Stomach (tissue), 19 donors: ENCODE measurements at places on chromosomes 6 and 20. TPM values are rescaled to one million over a fixed set of nuclear protein-coding genes. Genes with fewer than 3 reads are reported as not detected.

PCK1 gene
- total RNA-seq, result 0.58 TPM

- DNase-seq, result peak; percentile 20
Observed at GRCh38 chr20:17083738-17084137, 143.1 kb upstream of the PCSK2 start.

CST4 gene
- not detected for total RNA-seq

FAM162B gene
- total RNA-seq, result 7.7 TPM

DNA sequence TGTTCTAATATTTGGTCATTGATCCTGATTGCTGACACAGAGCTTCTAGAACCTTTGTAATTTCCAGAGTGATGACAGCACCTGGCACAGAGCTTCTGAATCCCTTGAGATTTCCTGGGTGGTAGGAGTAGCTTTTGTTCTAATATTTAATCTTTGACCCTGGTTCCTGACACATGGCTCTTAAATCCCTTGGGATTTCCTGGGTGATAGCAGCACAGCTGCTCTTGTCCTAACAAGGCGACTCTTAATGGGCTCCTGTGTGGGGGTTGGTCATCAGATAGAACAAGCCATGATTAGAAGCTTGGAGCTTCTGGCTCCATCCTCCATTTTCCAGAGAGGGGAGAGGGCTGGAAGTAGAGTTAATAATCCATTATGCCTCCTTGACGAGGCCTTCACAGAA, 18.4 kb downstream of the GMPR start:
- no peak for DNase-seq

GRCh38 chr20:44031781-44032582, 117.3 kb downstream of the TOX2 start:
- DNase-seq, result no peak

GRCh38 chr20:5734602-5735001, 15.6 kb upstream of the SHLD1 start:
- no peak for DNase-seq

GRCh38 chr6:86715676-86716075, 221.7 kb upstream of the HTR1E start:
- DNase-seq, result no peak

BMP5 gene
- total RNA-seq, result not detected

- no peak for DNase-seq
Observed at GRCh38 chr20:36236786-36237121, 476 bp downstream of the AAR2 start.

DNA sequence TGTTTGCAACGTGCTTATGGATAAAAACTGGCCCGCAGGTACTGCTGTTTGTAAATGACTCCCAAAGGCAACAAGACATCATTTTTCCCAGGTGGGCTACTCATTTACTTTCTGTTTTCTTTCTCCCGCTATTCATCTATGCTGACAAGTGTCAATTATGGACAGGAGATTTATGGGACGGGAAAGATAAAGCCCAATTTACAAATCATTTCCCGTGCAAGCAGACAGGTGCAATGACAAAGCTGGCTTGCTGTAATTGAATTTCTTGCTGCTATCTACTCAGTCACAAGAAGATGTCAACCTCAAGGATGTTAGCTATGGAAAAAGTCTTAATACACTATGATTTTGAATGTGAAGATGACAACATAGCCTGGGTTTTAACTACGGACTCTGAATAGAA, 125.5 kb downstream of the EPHA7 start:
- DNase-seq, result no peak

- DNase-seq, result no peak
Observed at GRCh38 chr6:116364321-116364720, 6.4 kb upstream of the DSE start.

DNA sequence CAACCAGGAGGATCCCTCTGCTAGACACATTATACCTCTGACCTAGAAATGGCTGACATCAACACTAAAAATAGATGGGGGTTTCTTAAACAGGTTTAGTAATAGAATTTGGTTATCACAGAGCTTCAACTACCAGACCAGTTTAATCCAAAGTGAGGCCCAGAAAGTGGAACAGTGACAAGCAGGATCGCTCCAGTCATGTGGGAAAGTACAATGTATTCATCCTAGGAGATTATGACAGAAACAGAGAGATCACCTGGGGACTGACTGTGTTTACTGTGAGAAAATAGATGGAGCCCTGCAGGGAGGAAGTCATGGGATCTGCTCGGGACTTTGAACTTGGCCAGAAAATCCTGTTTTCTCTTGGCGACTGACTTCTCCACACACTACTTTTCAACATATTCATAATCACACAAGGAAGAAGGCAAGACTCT, 238.7 kb upstream of the SOX4 start:
- no peak for DNase-seq

LY6G6D gene
- not detected for total RNA-seq

DNA sequence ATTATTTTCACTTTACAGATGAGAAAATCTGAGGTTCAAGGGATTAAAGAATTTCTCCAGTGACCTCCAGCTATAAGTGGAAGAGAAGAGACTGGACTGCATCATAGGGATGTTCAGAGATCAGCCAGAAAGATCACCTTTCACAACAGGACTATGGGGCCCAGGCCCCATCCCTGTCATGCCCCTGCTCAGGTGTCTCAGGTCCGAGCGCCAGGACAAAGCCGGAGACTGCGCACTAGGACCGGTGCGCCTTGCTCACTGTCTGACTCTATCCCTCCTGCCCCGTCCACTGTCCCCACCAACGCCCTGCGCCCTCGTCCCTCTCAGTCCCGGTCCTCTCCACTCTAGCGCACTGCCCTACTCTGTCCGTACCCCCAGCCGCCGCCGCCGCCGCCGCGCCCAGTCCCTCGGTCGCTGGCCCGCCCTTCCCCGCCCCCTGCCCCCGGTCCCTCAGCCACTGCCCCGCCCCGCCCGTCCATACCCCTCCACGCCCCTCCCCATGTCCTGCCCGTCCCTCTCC, 521 bp upstream of the RAD21L1 start:
- DNase-seq, result no peak

LGSN gene
- not detected for total RNA-seq

DNA sequence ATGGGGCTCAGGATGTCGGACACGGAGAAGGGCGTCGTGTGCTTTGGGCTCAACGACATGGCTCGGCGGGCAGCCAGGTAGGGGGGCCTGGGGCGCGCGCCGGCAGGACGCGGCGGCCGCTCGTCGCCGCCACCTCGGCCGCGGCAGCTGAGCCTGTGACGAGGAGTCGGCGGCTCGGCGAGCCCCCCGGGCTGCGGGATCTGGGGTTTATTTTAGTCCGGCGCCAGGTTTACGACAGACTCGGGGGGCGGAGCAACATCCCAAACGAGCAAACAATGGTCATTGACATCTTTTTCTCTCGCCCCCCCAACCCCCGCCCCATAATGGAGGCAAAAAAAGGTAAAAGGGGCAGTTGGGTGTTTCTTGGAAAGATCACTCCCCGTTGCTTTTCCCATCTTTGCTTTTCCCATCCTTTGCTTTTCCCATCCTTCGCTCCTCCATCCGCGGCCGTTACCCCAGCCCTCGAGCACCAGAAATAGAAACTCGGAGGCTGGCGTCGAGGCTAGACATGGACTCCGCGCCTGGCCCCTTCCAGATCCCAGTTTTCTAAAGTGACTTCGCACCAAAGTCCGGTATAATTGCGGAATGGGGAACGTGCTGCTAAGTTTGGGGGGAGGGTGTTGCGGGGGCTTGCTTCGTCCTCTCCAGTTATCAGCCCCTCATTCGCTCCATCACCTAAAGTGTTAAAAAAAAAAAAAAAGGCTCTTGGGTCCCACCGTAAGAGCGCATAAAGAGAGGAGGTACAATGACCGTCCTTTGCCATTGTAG, at the start of gene NKX2-4:
NKX2-4 (minus strand) TSS at position 186 of the 768 bp plus-strand sequence; CDS start at position 59, 127 bp downstream.
- DNase-seq, result no peak

IMPG1 gene
- total RNA-seq, result not detected

ULBP1 gene
- not detected for total RNA-seq

- no peak for DNase-seq
Observed at GRCh38 chr6:141152951-141153350, 979.8 kb upstream of the GJE1 start.

- no peak for DNase-seq
Observed at GRCh38 chr20:16848061-16848460, 99.9 kb downstream of the OTOR start.

TRMT11 gene
- 124 TPM for total RNA-seq

SIGLEC1 gene
- 9.1 TPM for total RNA-seq

DNA sequence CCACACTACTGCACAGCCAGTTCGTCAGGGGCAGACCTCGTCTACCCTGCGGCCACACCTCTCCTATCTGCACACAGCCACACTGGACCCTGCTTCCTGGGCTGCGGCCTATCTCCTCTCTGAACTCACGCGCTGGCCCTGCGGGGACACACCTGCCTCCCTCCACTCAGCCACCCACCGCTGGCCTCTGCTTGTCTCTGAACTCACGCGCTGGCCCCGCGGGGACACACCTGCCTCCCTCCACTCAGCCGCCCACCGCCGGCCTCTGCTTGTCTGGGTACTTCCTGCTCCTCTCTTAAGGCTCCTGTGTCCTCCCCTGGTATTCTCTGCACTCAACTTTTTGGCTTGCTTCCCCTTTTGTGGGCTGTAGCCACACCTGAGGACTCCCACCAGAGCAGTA, 52.3 kb downstream of the HUS1B start:
- DNase-seq, result no peak

TRIM38 gene
- 7.8 TPM for total RNA-seq

DNA sequence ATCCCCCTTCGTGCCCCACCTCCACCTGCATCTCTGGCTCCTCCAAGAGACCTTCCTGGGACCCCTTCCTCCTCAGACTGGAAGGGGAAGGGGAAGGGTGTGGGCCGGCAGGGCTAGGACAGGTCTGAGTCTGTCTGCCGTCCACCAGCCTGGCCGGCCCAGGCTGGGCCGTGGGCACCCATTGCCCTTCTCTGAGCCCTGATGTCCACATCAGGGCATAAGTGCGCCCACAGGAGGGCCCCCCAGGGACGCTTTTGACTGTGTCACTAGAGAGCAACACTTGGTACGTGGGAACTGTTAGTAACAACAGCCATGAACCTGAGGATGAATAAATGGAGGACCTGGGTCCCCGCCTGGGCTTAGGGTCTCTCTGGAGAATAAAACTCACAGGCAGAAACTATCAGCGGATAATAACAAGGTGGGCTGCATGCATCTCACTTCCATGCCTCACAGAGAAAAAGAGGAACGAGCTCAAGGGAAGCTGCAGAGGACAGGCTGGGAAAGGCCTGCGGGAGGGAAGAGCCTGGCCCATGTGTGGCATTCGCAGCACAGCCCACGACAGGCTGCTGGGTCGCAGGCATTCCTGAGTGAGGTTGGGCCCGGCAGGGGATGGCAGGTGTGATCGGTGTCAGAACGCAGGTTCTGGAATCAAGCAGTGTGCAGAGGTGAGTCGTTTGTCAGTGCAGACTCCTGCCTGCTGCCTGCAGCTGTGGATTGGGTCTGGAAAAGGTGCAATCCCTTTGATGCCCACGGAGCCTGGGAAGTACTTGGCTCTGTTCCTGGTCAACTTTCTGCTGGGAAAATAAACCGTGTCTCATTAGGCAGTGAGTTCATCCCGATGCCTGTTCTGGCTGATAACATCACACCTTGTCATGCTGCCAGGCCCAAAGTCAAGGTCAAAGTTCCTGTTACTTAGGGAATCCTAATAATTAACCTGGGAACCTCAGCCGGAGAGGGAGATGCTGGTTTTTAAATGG, 60.9 kb downstream of the BCAS4 start:
- DNase-seq, result peak; percentile 50

PROKR2 gene
- not detected for total RNA-seq

GRCh38 chr6:25112322-25112773, 166.8 kb upstream of the CARMIL1 start:
- no peak for DNase-seq

TTK gene
- total RNA-seq, result not detected

CEP250 gene
- total RNA-seq, result 2.9 TPM

GRCh38 chr20:48986899-48987298, 59.2 kb upstream of the CSE1L start:
- DNase-seq, result peak; percentile 31

PTGIS gene
- total RNA-seq, result 8.4 TPM

DNA sequence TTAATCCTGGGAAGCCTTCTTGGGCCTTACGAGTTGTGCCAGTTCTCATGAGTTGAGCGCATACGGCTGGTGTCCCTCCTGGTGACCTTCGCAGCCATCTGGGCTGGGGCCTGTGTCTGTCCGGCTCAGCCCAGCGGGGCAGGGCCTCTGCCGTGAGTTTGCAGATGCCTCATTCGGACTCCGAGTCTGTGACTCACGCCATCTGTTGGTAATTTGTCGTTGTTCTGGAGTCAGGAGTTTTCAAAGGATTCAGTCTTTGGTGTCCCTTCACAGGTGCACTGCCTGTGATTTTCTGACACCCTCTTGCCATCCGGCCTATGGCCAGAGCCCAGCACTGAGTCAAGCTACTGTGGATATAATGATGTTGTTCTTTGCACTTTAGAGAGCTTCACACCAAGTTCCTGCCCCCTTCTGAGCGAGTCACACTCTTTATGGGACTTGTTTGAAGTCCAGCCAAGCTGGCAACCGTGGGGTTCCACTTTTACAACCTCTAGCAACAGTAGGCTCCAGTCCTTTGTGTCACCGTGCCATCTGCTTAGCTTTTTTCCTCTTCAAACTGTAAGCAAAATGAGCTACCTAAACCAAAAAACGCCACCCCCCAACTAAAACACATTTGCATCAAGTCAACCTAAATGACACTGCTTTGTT, 175.6 kb downstream of the AIG1 start:
- DNase-seq, result no peak

MEI4 gene
- total RNA-seq, result not detected

- DNase-seq, result peak; percentile 49
Observed at GRCh38 chr6:166955121-166955864, 1.1 kb downstream of the RNASET2 start.

DNA sequence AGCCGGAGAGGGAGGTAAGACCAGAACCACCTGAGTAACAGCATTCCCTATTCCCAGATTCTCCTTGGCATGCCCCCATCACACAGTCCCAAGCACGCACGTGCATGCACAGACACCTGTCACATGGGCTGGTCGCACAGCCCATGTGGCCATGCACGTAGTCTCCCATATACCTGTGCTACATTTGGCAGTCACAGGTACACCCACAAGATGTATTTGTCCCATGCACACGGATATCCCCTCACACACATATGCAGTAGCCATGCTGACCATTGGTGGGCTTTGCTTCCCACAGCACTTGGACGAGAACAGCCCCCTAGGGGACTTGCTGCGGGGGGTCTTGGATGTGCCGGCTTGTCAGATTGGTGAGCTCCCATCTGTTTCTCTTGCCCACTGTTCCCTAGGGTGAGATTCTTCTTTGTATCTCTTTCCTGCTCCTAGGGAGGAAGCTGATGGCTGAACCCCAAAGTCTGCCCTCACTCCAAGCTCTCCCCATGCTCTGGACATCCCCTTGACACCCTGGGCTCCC, 31.9 kb downstream of the PLCG1 start:
- DNase-seq, result no peak

- no peak for DNase-seq
Observed at GRCh38 chr6:161094955-161095354, 103.4 kb downstream of the MAP3K4 start.

HLA-DMB gene
- 7.6 TPM for total RNA-seq
